ENCODE measurements at places on chromosomes 2 and 18.
A peak's percentile ranks its signal among the peaks of the same experiment; 100 is the strongest.

DNA sequence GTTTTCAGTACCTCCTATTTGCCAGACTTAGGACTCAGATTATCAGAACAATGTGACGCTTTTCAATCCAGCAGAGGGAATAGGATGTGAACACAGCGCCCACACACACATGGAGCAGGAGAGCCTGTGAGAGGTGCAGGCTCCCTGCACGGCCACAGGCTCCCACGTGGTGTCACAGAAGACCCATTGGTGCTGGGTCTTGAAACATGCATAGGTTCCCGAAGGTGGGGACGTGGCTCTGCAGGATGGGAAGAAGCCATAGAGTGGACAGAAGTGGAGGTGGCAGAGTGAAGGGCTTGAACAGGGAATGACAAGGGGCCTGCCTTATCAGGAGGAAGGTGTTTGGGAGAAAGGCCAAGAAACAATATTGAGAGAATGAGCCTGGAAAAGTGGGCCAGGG is 78.5 kb upstream of the BCL2L11 start:
- no peak for DNase-seq

DNA sequence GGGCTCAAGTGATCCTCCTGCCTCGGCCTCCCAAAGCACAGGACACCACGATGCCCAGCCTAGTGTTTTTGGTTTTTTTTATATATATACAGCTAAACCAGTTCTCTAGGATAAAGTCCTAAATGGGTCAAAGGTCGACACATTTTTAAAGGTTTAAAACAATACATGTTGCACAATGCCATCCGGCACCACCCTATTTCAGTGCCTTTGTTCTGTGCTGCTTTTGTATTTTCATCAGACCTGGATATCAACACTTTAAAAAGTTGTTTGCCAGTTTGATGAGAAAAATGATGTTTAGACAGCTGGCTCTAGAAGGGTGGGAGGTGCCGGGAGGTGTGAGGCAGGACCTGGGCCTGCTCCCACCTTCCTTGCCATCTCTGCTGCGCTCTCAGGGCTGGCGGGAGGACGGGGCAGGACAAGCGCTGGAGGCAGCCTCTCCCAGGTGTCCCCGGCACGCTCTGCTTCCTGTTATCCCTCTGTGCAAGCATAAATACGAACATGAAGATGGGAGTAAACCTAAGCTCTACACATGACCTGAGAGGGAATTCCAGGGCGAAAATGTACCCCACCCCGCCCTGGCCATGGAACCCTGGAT is 103.7 kb downstream of the HS6ST1 start:
- no peak for DNase-seq

DNA sequence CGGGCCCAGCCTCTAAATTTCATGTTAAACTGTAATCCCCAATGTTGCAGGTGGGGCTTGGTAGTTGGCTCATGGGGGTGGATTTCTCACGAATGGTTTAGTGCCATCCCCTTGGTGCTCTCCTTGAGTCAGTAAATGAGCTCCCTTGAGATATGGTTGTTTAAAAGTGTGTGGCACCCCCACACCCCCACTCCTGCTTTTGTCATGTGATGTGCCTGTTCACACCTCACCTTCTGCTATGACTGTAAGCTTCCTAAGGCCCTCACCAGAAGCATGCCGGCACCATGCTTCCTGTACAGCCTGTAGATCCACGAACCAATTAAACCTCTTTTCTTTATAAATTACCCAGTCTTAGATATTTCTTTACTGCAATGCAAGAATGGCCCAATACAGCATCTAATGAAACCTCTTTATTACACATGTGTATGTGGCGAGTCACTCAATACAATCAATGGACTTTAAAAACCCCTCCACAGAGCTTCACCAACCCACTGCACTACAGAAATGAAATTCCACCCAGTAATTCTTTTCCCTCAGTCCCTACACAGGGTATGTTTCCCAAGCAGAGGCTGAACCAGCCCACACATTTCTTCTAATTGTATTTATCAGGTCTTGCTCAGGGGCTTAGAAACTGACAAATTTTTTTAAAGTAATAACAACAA is 47.3 kb downstream of the WDFY1 start:
- DNase-seq, result no peak

DNA sequence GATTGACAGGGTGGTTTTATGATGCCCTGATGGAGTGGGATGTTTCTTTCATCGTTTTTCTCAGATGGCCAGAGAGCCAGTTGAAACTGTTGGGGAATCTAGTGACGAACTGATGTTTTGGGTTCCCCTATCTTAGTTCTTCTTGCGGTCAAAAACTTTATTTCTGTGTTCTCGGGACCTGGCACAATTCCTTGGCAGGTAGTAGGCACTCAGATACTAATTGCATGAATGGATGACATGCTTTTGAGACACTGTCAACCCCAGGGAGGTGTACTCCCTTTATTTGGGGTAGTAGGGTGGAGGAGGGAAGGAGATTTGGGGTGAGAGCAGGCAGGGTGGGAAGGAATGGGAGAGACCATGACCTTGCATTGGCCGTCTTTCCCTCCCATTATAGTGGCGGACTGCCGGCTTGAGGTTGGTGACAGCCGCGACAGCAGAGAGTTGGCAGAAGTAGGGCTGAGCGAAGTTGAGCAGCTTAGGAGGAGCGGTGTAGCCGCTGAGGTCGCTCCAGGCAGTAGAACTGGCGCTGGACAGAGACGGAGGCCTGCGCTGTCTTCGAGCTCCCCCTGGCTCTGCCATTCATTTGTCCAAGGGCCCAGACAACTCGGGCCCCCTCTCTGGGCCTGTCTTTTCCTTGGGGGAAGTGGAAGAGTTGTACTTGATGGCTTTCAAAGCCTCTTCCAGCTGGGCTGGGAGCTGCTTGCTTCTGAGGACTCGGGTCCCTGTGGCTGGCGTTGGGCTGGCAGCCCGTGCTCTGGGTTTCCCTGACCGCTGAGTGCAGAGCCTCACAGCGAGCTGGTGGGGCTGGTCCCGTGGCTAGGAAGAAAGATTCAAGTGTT is 2.6 kb downstream of the TET3 start:
- DNase-seq, result no peak

- no peak for DNase-seq
Measured at GRCh38 chr2:148888986-148889385, 14.0 kb downstream of the KIF5C start.

- no peak for DNase-seq
Measured at GRCh38 chr2:160614391-160614790, 120.8 kb upstream of the RBMS1 start.

DNA sequence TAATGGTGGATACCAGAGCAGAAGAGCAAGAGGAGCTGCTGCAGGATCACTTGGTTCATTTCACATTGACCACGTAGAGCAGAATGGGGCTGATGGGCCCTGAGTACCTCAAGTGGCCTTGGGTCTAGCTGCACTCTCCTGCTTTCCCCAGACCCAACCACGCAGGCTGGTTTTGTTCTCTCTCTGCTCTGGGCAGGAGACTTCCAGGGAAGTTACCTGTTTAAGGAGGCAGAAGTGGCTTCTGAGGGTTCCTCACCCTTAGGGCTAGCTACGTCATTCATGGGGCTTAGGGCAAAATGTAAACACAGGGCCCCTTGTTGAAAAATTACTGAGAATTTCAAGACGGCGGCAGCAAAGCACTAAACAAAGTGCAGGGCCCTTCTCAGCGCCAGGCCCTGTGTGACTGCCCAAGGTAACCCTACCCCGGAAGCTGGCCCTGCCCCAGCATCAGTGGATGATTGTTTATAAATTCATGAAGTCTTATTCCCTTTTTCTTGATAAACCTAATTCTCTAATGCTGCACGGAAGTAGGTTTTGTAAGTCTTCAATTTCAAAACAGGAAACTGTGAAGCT is 75.9 kb downstream of the TMEM182 start:
- DNase-seq, result no peak

- no peak for DNase-seq
Measured at GRCh38 chr18:3061581-3062312, 48.8 kb upstream of the LPIN2 start.

DNA sequence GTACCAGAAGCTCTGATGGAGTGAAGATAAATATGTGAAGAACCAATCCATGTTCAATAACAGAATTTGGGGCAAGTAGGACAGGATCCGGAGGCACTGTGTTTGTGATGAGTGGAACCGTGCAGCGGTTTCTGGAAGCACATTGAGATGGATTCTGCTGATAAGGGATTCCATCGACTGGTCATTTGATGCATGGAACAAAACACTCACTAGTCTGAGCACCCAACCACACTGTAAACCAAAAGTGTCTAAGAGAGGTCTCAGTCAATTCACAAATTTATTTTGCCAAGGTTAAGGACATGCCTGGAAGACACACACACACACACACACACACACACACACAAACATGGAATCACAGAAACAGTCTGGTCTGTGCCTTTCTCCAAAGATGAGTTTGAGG is 459.5 kb downstream of the FBXO15 start:
- DNase-seq, result no peak

DNA sequence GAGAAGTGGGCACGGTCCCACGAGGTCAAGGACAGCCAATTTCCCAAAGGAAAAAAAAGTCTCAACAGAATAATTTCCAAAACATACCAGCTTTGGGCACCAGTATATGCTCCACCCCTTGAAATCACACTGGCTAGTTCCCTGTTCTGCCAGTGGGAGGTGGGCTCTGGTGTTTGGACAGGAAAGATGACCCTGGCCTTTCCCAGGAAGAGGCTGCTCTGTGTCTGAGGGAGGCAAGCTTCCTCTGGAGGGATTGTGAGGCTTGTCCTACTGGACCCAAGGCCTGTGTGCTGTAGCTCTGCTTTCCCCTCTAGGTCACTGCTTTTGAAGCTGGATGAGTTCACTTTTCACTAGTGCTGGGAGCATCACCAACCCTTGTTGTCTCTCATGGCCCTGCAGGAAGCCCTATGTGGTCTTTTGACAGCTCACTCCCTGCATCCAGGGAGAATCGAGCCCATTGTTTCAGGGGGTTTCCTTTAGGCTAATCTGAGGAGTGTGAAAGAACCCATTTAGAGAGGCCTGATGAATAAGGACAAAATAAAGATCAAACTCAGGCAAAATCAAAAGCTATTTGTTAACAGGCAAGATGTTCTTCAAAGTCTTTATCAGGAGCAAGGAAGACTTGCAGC is 36.3 kb downstream of the CXCR4 start:
- DNase-seq, result no peak

DNA sequence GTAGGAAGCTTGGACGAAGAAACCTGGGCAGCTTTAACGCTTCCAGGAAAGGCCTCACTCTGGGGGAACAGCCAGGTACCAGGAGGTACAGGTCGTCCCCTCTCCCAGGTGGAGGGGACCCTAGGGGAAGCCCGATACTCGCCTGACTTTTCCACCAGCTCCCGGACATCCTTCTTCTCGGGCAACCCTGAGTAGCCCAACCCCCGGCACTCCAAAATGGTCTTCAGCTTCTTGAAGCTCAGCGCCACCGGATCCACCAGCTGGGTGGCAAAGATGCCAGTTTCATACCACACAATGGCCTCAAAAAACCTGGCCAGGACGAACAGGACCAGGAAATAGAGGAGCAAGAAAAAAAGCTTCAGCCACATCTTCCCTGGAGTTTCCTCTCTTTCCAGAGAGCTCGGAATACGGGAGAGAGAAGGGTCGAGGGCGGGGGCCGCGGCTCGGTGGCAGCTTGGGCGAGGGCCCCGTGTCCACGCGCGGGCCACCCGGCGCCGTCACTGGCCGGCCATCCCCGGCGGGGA is 1.1 kb downstream of the RNF103 start:
- peak; percentile 78 for DNase-seq

DNA sequence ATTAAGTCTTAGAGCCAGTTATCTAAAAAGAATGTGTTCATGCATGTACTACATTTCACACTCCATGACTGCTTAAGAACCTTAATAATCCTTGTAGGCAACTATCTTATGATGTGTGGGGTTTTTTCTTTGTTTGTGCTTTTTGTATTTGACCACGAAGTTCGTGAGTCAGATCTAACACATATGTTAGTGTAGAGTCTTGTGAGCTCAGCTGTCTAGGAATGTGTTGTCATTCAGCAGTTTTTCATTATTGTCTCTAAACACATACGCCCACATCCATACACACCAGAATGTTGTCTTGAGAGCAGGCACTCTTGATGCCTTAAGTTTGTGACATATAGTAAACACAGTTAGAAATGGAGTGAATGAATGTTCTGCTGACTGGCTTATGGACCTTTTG is 38.4 kb downstream of the CAB39 start:
- no peak for DNase-seq

DNA sequence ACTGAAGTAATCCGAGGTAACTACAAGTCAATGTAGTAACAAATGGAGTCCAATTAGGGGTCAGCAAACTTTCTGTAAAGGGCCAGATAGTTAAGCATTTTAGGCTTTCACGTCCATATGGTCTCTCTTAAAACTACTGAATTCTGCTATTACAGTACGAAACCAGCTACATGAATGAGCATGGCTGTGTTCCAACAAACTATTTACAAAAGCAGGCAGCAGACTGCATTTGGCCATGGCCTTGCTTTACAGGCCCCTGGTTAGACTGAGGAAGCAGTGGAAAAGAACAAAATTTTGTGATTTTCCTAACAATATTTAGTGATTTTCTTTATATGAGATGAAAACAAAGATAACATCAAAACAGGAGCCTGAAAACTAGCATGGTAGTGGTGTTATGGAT is 64.0 kb downstream of the RTN4 start:
- DNase-seq, result no peak

- DNase-seq, result no peak
Measured at GRCh38 chr2:195622966-195623365, 34.1 kb upstream of the SLC39A10 start.

DNA sequence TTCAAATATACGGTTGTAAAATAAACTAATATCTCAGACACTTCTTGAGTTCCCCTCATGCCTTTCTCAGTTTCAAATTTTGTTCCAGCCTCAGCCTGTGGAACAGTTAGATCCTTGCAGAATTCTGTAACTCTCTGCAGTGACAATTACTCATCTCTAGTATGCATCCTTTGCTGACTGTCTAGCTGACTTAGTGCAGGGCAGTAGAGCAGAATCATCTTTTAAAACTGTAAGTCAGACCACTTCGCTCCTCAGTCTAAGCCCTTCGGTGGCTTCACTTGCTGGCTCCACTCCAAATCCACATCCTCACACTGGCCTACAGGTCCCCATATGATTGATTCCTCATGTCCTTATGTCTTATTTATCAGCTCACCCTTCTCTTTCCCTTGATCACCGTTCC is 164.1 kb upstream of the ZSWIM2 start:
- no peak for DNase-seq

GRCh38 chr18:38572554-38573111 is 1007.0 kb upstream of the CELF4 start:
- DNase-seq, result no peak
